ENCODE measurements at places on chromosomes 1 and 21.

GRCh38 chr1:206012086-206012859 is 9.1 kb upstream of the RAB7B start:
- no peak for DNase-seq

- no peak for DNase-seq
These were observed 192.2 kb downstream of the PRDM2 start for GRCh38 chr1:13892198-13892597.

DNA sequence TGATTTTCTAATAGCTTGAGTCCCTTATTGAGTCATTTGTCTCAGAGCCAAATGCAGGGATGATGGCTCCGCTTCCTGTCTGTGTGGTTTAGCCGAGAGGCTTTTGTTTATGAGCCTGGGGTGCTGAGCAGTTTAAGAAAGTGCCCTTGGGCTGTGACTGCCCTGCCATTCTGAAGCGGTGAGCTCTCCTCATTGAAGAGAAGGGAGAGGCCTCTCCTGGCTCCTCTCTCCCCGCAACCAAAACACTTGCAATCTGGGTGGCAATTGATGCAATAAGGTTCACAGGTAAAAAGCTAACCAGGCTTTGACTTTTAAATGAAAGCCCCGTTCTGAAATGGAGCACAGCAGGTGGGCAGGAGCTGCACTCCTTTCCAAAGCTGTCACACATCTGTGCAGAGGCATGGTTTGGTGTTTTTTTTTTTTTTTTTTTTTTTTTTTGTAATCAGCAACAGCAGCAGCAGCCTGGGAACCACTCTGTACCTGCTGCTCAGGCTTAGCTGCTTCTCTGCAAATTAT is 403.7 kb downstream of the SIPA1L2 start:
- no peak for DNase-seq

DNA sequence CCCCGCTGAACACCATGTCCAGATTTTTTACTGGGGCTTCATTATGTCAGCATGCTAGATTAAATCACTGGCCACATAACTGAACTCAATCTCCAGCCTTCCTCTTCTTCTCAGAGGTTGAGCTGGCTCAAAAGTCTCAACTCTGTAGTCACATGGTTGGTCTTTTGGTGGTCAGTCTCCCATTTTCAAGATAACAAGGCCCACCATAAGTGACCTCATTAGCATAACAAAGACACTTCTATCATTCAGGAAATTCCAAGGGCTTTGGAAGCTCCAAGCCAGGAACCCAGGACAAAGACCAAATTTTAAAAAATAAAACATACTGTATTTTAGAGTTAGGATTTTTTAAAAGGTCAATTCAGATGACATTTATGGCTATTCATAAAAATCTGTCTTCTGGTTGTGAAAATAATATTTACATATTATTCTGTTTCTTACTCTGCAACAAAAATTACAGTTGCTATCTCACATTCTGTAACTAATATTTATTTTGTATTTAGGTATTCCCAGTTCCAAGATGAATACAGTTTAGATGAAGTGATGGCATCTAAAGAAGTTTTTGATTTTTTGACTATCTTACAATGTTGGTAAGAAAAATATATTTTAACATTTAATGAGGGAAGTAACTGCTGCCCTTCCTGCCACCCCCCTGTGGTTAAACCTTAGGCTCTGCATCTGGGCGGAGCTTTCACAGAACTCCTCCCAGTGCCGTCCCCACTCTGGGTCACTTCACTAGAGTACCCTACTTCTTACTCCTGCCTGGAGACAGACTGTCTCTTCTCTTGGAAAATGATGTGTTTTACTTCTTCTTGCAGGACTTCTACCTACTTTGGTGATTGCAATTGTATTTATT is 49.3 kb downstream of the SCP2 start:
- no peak for DNase-seq

DNA sequence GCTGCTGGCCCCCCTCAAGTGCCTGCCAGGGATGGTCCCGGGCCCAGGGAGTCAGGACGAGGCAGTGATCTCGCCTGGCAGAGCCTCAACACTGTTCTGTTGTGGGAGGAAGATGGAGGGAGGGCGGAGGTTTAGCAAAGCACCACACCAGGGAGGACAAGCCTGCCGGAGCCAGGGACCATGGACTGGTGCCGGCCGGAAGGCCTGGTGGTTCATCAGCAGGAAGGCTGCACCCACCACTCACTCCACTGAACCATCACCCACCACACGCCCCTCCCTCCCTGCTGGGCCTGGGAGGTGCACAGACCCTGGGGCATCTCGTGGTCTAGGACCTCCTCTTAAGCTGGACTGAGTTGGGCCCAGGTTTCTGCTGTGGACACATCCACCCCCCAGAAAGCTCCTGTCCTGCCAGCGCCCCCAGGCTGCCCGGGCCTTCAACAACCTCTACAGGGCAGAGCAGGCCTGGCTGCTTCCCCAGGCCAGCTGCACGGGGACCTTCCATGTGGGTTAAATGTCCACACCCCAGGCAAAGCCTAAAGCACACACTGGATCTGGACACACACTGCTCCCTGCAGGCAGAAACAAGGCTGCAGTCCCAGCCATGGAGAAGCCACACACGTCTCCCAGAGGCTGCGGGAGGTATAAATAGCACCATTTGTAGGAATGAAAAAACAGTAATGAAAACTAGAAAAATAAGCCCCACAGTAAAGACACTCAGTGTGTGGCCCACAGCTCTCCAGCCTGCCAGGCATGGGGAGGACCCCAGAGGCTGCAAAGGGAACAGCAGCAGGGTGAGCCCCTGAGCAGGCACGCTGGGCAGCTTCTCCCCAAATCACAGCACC is 10.4 kb upstream of the TMEM240 start:
- DNase-seq = no peak

DNA sequence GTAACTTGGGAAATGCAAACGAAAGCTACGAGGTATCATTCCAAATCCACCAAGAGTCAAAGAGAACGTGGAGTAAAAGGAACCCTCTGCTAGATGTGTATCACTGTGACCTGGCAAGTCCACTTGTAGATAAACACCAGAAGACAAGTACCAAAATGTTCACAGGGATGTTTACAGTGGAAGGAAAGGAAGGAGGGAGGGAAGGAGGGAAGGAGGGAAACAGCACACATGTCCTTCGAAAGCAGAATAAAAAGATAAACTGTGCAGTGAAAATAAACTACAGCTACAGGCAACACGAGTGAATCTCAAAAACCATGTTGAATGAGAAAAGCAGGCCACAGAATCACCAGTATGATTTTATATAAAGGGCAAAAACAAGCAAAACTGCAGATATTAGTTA is 59.9 kb downstream of the TP53BP2 start:
- DNase-seq = no peak

DNA sequence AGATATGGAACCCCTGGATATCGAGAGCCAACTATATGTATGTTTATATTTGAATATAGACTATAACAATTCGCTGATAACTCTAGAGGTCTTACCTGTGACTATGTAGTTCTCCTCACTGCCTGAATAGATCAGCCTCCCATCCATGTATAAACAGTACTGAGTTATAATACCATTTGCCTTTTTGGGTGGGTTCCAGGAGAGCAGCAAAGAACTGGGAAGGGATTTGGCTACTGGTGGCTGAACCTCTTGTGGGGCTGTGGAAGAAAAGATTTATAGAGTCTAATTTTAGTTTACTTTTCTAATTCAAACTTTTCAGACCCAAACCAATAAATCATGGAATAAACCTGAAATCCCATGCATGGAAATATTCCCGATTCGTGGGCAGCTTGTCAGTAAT is 376.9 kb downstream of the USH2A start:
- no peak for DNase-seq

Measured in HS-27A (cell line).